Lung microvascular endothelial cell (primary cell): ENCODE measurements at places on chromosomes 3 and 15.

DNA sequence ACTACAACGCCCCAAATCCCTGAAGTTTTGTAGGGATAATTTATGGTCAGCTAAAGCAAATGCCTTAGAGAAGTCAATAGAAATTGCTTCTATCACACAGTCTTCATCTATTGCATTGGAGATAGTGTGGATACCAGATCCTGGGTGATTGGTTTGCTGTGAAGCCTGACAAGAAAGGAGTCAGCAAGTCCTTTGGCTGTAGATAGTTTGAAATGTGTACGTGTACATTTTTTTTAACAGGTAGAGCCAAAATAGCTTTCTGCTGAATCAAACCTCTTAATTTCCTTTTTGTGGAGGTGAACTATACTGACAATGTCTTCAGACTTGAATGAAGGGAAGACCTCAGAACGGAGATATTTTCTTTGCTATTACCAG lies 312.3 kb downstream of the ZBBX start:
- no peak for DNase-seq

GRCh38 chr3:148763986-148764935 lies 63.4 kb upstream of the CPB1 start:
- DNase-seq: no peak

GRCh38 chr15:88393719-88394519 lies 73.3 kb downstream of the MRPL46 start:
- no peak for DNase-seq

GRCh38 chr3:24166515-24166914 lies 221.4 kb downstream of the NR1D2 start:
- no peak for DNase-seq

DNA sequence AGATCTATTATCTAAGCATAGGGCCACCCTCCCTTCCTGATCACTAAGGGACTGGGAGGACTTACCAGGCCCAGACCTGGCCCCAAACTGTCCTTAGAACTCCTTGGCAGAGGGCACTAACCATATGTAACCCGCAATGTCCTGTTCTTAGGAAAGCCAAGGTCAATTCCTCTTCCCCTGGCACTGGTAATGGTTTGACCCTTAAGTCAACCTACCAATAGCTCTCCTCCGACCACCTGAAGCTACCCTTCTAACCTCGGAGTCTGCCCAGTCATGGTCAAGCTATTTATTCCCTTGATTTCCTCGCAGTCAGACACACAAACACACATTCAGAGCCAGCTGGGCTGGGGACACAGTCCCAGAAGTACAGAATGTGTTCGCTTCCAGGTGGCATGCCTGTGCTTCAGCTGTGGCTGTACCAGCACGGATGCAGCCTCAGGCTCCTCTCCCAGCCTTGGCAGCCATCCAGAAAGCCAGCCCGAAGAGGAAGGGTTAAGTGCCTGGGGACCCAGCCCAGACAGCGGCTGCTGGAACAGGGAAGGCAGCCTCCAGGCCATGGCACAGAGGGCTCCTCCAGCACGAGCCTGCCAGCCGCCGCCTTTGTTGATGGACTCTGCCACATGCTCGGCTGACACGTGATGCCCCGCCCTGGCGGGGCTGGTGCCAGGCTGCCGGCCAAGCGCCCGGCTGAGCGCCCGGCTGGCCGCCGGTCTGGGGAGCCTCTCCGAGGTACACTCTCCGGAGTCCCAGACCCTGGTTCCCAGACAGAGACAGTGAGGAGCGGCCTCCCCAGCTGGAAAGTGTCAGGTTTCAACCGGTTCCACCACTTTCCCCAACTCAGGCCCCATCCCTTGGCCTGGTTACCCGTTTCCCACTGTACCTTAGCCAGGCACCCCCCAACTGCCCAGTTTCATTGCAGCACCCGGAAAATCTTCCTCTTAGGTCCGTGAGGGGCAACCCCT lies 5.5 kb downstream of the BMF start:
- DNase-seq: peak; percentile 67

DNA sequence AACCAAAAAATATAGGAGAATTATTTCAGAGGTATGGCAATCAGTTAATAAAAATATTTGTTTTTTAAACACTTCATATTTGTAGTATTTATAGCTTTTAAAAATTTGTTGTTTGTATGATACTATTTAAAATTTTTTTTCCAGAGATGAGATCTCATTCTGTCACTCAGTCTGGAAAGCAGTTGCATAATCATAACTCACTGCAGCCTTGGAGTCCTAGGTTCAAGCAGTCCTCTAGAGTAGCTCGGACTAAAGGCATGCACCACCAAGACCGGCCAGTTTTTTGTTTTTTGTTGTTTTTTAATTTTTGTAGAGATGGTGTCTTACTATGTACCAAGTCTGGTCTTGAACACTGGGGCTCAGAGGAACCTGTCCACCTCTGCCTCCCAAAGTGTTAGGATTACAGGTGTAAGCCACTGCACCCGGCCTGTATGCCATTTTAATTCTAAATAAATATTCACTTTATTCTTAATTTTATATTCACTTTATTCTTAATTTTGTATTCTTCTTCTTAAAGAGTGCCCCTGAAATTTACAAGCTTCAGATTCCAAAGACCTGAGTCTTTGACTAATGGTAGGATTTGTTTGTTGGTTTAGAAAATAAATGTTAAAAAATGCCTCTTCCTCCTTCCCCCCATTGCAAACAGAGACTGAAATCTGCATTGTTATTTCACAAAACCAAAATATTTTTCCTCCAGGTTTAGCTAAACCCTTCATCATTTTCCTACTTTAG lies 9.4 kb downstream of the TGFBR2 start:
- DNase-seq: no peak

DNA sequence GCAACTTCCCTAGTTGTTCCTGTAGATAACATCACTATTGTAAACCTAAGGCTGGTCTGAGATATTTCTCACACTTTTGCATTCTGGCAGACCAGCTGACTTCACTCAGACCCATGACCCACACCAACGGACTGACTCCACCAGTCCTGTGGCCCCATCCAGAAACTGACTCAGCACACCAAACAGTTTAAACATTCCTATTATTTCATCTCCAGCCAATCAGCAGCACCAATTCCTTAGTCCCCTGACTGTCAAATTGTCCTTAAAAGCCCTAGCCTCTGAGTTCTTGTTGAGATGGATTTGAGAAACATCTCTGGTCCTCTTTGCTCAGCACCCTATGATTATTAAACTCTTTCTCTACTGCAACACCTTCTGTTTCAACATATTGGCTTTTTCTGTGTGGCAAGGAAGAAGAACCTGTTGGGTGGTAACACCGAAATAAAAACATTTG lies 12.2 kb upstream of the IDH2 start:
- DNase-seq: no peak
